ENCODE measurements at places on chromosomes 1 and 21. TPM values are rescaled to one million over a fixed set of nuclear protein-coding genes. Genes with fewer than 3 reads are reported as not detected.

The VTCN1 gene
- total RNA-seq, result not detected

The DEPDC1 gene
- total RNA-seq, result 20.7 TPM

The OR4F29 gene
- total RNA-seq, result not detected

The S100A5 gene
- 0.89 TPM for total RNA-seq

The HRNR gene
- total RNA-seq, result not detected

The NCDN gene
- total RNA-seq, result 12.1 TPM

The FCN3 gene
- total RNA-seq, result not detected

The PLEKHG5 gene
- total RNA-seq, result 1.7 TPM

The SPRR2E gene
- total RNA-seq, result not detected

- DNase-seq, result peak; percentile 66
Measured at GRCh38 chr1:26289158-26290059, 9.5 kb downstream of the SH3BGRL3 start.

- peak; percentile 94 for DNase-seq
Measured at GRCh38 chr1:11037740-11038182, 9.3 kb downstream of the MASP2 start.

- DNase-seq, result no peak
Measured at GRCh38 chr1:32159189-32159588, 20.3 kb upstream of the TXLNA start.

- DNase-seq, result no peak
Measured at GRCh38 chr1:156358641-156359040, 10.4 kb upstream of the RHBG start.

DNA sequence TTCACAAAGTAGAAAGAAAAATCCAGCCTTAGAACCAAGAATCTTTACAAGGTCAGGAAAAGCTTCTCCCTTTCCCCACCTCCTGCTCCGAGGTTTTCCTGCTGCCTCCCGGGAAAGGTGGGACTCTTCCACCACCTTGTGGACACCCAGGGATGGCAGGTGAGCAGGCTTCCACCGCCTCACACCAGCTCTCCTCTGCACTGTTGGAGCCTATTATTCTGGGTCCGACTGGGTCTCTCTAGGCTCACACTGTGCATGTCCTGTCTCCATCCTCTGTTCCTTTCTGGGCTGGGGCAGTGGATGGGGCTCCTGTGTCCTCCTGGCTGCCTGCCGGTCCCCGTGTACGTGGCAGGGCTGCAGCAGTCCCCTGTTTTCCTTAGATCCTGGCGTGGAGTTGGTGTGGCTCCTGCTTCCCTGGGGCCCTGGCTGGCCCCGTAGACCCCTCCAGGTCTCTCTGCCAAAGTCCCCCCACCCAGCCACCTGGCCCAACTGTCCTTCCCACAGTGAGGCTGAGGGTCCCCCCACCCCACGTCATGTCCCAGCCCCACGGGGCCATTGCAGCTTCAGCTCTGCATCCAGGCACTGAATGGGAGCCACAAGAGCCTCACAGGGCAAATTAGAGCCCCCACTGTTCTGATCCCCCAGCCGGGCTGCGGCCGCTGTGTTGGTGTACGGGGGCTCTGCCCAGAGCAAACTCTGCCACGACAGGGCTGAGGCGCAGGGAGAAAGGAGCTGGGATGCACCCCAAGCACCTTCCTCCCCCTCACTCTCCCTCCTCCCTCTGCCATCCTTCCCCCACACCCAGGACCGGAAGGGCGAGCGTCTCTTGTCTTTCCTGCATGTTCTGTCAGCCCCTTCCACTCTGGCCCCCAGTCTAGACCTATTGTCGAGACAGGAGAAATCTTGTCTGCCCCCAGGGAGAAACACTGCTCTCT is 3.3 kb upstream of the SLC45A1 start:
- peak; percentile 70 for DNase-seq

GRCh38 chr1:154352581-154353459 is 27.5 kb downstream of the ATP8B2 start:
- DNase-seq, result peak; percentile 85

DNA sequence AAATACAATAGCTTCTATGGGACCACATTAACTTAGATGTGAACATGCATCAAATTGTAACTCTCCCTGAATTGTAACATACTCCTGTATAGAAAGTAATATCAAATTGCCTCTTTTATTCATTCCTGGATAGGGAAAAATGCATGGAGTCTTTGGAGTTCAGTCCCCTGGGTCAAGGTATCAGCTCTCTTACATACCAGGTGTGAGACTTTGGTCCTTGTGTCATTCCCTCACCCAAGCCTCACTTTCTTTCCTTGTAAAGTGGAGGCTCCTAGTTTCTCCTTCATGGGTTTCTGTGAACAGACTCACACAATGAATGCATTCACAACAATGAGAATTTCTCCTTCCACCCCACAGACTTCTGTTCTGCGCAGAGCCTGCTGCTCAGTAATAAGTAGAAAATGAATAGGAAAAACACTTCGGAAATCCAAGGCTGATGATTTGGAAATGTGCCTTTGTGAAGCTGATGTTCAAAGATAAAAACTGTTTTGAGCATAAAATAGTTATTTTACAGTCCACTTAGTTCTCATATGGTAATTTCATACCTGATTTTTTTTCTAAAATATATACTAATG is 185.3 kb downstream of the AK5 start:
- no peak for DNase-seq

DNA sequence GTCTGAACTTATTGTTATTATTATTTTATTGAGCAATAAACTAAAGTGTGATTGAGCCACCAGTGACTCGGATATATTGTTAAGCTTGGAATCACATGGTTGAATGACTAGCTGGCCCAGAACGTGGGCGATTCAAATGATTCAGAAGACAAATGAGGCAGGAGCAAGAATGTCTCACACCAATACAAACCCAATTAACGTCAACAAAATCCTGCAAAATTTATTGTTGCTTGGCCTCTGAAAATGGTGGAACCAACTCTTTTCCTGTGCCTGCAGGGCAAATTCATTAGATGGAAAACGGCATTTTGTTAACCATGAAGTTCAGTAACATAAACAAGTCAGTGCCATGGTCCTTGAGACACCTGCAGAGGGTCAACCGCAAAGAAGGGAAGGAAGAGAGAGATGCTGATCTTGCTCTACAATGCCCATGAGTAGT is 482.0 kb downstream of the SETD4 start:
- DNase-seq, result no peak

DNA sequence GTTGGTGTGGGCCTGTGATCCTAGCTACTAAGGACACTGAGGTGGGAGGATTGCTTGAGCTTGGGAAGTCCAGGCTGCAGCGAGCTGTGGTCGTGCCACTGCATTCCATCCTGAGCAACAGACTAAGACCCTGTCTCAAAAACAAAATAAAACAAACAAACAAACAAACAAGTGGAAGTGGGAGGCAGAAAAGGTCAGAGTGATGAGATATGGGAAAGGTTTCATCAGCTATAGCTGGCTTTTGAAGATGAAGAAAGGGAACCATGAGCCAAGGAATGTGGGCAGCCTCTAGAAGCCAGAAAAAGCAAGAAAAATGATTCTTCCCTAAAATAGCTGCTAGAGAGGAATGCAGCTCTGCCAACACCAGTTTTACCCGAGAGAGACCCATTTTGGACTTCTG is 10.6 kb upstream of the NUCKS1 start:
- no peak for DNase-seq

DNA sequence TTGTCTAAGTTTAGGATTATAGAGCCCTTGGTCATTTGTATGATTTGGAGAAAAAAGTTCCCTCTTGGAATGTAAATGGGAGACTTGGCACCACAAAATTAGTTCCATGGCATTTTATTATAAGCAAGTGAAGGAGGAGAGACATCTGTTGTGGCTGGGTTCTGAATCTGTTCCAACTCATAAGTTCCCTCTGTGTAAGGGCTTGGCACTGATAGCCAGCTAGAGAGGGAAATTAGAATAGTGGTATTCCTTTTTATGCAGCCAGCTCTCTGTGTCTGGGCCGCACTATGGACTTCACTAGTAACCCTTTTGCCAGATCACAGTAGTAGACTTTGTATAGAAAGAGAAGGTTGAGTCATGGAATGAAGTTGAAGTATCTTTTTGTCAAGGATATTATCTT is 31.1 kb downstream of the GNAI3 start:
- no peak for DNase-seq

- DNase-seq, result no peak
Measured at GRCh38 chr1:228152918-228153258, 3.2 kb downstream of the GJC2 start.

DNA sequence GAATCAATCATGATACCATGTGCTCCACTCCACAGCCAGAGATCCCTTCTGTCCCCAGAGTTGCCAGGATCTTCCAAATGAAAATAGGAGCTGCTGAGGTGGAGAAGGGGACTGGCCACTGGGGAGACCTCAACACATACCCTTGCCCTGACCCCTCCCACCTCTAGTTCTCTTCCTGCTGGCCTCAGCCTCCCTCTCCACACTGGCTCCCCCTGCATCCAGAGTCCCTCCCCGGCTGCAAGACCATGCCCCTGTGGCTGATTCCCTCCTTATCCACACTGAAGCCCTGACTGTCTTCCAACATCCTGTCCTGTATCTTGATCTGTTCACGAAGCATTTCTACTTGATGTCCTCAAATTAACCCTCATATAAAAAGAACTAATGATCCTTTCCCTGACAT is 21.1 kb upstream of the CDK18 start:
- DNase-seq, result no peak

DNA sequence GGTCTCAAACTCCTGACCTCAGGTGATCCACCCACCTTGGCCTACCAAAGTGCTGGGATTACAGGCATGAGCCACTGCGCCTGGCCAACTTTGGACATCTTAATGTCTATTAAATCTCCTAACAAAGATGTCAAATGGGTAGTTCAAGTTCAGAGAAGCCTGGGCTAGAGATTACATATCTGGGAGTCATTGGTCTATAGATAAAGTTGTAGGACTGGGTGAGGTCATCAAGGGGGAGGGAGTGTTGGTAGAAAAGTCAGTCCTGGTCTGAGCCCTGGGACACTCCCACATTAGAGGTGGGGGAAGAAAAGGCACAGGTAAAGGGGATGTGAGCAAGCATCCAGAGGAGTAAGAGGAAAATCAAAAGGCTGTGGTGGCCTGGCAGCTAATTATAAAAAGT is 6.6 kb downstream of the UBIAD1 start:
- DNase-seq, result no peak

DNA sequence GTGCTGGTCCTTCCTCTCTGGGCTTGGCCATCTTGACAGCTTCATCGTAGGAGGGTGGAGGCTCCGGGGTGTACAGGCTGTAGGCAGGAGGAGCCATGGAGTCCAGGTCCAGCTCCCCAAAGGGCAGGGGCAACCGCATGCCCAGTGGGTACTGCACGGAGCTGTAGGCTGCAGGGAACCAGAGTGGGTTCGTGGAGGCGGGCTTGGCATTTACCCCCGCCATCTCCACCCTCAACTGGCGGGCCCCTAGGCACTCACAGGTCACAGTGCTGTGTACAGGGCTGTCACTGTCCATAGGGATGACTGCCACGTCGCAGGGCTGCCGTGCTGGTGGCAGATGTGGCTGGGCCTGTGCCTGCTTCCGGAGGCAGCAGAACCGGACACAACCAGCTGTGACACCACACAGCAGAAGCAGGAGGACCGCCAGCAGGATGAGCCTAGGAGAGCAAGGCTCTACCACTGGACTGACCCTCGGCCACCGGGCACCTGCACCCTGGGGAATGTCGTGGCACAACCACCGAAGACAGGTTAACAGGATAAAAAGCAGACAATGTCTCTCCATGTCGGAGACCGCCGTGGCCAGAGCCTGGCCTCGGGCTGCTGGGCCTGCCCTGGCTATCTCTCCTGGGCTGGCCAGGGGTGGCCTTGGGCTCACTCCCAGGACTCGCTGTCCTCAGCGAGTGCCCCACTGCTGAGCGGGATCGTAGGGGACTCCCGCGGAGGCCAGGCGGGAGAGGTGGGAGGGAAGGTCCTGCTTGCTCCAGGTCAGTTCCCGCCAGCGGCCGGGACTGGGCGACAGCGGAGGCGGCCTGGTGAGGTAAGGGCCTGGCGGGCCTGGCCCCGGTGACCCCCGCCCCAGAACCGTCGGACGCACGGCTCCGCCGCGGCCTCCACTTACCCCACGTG is 831 bp downstream of the TMEM52 start:
- DNase-seq, result no peak

GRCh38 chr1:88801575-88802208 is 89.7 kb downstream of the GTF2B start:
- DNase-seq, result peak; percentile 10

GRCh38 chr1:175744833-175745232 is 1.4 kb upstream of the TNR start:
- no peak for DNase-seq

GRCh38 chr21:29667651-29668050 is 272.1 kb downstream of the GRIK1 start:
- no peak for DNase-seq

- no peak for DNase-seq
Measured at GRCh38 chr1:113403065-113403464, 12.8 kb downstream of the MAGI3 start.

DNA sequence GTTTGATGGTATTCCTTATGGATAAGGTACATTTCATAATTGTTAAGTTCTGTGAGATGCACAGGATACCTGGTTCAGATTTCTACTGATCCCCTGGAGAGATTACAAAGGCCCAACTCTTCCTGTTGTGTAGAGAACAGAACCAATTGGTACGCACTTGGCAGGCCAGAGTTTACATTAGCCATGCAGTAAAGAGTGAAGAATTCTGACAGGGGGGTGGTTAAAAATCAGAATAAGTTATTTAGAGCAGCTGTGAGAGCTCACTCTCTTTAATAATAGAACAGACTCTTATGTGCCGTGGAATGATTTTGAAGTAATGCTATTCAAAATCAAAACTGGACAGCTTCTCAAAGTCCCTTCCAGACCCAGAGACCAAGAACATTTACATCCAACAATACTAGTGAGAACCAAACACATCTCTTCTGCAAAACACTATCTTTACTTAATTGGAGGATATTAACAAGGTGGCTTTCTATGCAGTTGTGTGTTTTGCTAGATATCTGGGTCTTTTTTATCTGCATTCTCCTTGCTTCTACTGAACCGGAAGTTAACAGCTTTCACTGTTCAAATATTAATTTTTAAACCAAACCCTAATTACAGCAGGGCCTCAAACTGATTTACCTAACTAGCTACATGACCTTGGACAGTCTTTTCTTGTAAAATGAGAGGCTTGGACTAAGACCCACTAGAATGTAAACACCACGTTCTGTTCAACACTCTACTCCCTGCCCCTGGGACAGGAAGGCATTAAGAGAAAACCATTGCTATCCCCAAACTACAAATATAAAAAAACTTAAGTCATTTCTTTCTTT is 4.0 kb downstream of the USP24 start:
- DNase-seq, result no peak

- no peak for DNase-seq
Measured at GRCh38 chr21:45806042-45806441, 162.5 kb downstream of the PCBP3 start.
